G401 (cell line): ENCODE measurements at places on chromosomes 3 and 15.

GRCh38 chr15:35713733-35714132 lies 167.8 kb upstream of the DPH6 start:
- DNase-seq: no peak

- peak; percentile 76 for DNase-seq
Observed at GRCh38 chr15:81050805-81051204, 50.1 kb downstream of the TLNRD1 start.

DNA sequence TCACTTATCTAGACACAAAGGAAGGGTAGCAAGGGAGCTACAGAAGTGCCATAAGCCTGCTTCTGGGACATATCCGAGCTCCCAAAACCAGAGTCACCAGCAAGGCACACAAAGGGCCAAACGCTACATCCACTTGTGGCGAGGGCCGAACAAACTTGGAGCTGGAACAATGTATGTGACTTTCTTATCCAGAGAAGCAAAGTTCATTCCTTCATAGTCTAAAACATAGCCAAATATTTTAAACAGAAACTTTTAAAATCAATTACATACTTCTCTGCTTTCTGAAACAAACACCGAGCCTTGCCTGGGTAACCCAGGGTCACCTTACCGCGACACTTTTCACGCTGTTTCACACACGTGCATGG lies 15.9 kb downstream of the ZXDC start:
- no peak for DNase-seq

- DNase-seq: no peak
Observed at GRCh38 chr3:115415246-115415996, 207.9 kb upstream of the GAP43 start.

DNA sequence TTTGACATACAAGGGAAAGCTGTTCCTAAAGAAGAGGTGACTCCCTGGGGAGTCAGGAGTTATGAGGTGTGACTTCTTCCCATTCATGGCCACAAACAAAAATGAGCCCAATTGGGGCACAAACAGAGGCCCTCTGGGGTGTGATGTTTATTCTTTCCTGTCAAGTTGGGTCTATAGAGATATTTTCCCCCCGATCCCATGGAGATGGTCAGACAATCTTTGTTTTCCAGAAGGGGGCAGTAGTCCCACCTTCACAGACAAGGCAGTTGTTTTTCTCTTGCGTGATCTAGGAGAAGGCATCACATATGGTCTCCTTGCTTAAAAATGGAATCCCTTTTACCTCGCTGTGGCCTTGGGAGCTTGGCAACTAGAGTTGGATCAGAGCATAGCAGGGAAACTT lies 110.3 kb downstream of the MFSD1 start:
- no peak for DNase-seq
